ENCODE measurements at places on chromosomes 2 and 18.
A peak's percentile ranks its signal among the peaks of the same experiment; 100 is the strongest.

DNA sequence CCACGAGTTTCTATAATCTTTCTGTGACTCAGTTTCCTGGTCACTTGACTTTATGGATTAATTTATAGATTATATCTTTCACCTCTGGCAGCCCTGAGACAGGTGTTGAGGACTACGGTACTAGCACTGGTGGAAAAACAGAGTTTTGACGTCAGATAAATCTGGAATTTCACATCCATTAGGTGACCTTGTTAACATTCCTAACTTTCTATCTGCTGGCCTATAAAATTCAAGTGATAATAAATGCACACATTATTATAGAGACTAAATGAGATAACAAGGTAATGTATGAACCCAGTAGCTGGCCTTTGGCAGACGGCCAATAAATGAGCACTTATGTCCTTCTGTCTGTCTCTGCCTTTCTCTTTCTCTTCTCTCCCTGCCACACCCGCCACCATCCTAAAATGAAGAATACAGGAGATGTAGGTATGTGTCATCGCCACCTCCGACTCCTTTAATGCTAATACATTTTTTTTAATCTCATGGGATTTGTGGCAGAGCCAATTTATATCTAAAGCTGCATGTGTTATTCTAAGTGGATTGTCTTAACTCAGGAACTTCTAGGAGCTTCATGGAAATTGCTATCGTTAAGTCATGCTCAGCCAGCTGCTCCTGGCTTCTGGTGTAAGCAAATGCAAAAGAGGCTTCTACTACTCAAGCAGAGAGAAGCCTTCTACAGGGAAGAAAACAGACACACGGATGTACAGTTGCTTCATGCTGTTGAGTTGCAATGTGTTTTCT lies 2.3 kb downstream of the TM4SF20 start:
- DNase-seq = peak; percentile 32

DNA sequence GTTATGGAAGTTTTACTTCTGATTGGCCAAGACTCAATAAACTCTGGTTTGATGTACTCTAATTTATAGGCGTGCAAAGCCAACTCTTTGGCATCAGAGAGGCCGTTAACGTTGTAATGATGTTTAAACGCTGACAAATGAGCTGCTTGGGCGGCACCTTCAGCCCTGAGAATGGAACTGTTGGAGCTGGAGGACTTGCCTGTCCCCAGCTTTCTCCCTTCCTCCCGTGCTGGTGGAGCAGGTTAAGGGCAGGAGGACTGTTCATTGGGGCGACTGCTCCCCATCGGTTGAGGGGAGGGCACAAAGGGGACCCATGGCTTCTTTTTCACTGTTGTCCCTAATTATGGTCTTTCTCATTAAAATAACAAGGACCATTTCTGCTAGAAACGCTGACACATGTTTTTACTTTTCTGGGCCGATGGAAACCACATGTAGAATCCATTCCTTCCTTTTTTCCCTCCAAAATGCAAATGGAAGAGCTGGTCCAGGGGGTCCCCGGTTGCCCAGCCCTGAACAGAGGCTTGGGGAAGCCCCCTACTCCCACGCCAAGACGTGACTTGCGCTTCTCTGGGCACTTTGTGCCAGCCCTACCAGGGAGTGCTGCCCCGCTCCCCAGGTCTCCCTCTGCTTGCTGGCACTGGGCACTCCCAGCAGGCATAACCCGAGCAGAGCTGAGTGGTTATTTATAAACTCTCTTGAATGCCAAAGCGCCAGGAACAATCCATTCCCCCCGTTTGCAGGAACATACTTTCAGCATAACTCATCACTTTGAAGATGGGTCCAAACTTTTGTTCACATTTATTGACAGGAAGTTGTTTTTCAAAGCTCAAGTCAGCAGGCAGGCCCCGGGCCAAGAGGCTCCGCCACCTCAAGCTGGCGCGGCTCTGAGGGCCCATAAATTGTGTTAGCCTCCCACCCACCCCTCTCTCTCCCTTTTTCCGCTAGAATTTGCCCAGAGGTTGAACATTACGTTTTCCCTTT lies 170.1 kb downstream of the ASB1 start:
- peak; percentile 89 for DNase-seq

DNA sequence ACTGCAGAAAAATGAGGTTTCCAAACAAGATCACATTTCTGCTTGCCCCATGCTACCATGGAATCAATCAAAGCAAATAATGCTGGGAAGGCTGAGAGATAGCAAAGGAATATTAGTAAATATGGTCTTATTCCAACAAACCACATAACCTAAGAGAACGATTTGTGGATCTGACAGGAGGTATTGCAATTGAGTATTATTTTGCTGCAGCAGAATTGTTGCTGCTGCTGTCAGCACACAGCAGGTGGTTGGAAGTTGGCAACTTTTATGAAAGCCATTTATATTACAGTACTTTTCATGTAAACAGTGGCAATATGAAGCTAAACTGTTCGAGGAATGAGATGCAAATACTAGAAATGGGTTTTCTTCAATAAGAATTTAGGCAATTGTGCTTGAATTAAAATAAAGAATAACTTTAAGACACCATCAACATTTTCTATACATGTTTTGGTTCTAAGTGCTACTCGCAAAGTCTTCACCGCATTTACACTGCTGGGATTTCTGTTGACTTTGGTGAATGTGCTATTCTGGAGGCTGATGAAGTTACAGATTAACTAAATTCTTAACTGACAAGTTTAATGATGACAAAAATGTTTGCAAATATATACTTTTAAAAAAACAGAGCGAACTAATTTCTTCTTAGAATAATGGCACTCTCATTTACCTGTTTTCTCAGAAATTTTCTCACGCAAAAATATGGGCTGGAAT lies 1285.7 kb downstream of the CNTNAP5 start:
- DNase-seq = no peak

GRCh38 chr18:9055185-9055584 lies 47.3 kb upstream of the NDUFV2 start:
- peak; percentile 73 for DNase-seq

- DNase-seq = no peak
Measured at GRCh38 chr2:6446938-6447608, 418.6 kb downstream of the CMPK2 start.

GRCh38 chr2:115684345-115684744 lies 1241.9 kb downstream of the DPP10 start:
- no peak for DNase-seq

Measured in fibroblast of skin of scalp (primary cell).